Stimulated activated CD8-positive, alpha-beta memory T cell treated with anti-CD3 and anti-CD28 coated beads, Interleukin-12 subunit alpha, Interleukin-12 subunit beta, amount 100 ng/mL, for 4 hours (primary cell): ENCODE measurements at places on chromosomes 3 and 15.
A peak's percentile ranks its signal among the peaks of the same experiment; 100 is the strongest.

DNA sequence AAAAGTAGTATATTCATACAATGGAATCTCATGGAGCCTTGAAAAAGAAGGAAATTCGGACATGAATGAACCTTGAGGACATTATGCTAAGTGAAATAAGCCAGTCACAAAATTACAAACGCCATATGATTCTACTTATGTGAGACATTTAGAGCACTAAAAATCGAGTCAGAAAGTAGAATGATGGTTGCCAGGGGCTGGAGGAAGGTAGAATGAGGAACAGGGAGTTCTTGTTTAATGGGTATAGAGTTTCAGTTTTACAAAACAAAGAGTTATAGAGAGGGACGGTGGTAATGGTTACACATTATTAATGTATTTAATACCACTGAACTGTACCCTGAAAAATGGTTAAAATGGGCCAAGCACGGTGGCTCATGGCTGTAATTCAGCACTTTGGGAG, 19.5 kb downstream of the UBXN7 start:
- DNase-seq, result no peak

- DNase-seq, result no peak
Observed at GRCh38 chr15:36880224-36880912, 220.0 kb downstream of the MEIS2 start.

GRCh38 chr3:95521396-95521795, 1293.0 kb upstream of the EPHA6 start:
- no peak for DNase-seq

DNA sequence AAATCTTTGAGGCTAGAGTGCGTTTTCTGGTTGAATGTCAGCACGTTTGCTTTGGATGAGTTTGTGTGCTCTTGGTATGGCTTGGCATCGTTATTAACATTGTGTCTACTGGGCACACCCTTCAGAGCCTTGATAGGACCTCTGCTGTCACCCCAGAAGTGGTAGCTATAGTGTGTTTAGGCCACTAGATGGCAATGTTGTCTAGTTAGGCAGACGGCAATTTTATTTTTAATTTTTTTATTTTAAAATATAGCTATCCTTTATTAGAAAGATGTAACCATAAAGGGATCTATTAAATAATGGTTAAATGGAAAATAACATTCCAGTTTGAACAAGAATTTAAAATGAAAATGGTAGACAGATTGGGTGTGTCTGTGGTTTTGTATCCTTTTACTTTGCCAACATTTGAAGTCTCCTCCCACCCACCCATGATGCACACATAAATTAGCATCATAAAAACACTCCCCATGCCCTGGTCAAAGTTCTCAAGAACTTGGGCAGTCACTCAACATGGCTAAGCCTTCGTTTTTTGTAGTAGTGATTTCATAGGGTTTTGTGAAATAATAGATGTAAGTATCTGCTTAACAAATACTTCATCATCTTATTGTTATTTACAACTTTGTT, 200.7 kb downstream of the KCNH8 start:
- DNase-seq, result no peak

DNA sequence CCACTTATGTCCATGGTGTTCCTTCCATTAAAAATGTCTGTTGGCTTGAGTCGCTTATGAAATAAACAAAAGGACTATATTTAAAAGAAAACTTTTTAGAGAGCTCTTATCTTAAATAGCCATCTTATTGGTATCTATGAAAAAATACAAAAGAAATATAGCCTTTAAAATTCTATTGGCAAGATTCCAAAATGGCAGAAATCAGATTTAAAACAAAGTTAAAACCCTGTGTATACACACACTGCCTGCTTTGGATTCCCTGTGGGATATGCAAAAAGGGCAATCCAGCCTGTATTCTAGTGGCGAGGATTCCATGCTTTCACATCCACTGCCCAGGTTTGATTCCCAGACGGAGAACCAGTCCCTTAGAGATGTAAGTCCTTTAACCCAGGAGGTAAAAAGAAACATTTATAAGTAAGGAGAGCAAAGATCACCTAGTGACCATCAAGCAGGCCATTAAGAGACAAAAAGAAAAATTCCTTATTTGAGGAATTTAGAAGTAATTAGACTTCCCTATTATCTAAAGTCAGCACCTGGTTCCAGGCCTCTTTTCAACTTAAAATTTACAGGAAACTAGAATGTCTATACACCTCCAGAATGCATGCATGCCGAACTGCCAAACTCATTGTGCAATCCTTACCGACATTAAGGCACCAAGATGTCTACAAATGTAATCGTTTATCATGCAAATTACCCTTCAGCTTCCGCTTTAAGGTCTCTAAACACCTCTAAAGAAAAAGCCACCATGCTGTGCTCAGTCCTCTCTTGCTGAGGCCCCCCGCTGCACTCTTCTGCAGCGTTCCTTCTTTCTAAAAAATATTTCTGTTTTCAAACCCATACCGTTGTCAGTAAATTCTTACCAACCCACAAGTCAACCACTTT, 69.6 kb upstream of the STRIT1 start:
- no peak for DNase-seq

- DNase-seq, result no peak
Observed at GRCh38 chr15:72456684-72457083, 17.4 kb upstream of the ARIH1 start.

DNA sequence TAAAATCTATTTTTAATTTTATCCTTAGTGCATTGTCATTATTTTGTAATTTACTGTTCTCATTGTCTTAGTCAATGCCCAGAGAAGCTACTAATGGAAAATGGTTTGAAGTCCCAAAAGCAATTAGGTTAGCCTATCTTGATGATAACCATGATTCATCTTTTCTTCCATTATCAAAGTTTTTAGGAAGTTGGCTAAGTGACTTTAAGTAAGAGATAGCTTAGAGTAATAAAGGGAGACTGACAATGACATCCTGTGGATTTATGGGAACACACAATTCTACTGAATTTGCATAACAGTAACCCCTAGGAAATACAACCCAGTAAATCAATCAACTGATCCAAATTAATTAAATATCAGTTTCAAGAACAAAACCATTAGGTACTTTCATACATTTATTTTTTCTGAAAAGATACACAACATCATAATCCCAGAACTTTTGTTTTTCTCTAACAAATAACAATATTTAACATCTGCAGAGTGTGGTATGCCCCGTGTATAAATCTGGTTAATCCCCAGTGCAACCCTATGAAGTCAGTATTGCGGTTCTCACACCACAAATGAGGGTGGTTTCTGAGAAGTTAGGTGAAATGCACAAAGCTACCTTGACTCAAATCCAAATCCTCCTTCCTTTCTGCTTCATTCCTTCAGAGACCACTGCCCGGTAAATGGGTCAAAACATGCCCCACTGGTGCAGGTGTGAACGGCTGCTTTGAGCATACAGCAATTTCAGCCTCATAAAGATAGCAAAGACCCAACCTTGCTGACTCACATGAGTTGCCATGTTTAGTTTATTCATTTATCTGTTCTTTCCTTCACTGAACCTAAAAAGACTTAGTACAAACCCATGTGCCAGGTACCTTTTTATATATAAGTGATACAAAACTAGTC, 202.1 kb downstream of the TBL1XR1 start:
- no peak for DNase-seq

- no peak for DNase-seq
Observed at GRCh38 chr3:45758871-45759270, 37.5 kb downstream of the SLC6A20 start.

GRCh38 chr3:72163809-72164634, 379.1 kb upstream of the PROK2 start:
- DNase-seq, result no peak

- DNase-seq, result peak; percentile 13
Observed at GRCh38 chr15:73897441-73898261, 24.3 kb downstream of the TBC1D21 start.

DNA sequence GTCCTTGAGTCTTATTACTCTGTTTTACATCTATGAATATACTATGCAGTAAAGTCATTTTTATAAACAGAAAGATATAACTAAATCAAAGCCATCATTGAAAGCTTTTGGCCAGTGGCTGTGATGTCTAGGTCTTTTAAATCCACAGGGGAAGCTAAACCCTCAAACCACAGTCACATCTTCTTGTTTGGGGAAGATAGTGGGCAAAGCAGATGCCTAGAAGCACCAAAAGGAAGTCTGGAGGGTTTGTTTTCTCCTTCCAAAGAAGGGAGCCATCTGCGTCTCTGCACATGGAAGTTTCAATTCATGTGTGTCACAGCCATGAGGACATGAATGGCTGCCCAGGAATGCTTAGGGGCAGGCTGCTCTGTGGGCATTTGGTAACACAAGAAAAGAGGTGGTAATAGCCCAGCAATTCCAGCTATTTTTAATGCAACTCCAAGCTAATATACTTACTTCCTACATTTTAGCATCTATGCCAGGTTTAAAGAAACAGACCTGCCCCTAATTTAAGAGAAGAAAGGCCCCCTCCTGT, 322.2 kb downstream of the SLC9A9 start:
- no peak for DNase-seq

- DNase-seq, result no peak
Observed at GRCh38 chr3:64685331-64685799, 2.4 kb downstream of the ADAMTS9 start.

DNA sequence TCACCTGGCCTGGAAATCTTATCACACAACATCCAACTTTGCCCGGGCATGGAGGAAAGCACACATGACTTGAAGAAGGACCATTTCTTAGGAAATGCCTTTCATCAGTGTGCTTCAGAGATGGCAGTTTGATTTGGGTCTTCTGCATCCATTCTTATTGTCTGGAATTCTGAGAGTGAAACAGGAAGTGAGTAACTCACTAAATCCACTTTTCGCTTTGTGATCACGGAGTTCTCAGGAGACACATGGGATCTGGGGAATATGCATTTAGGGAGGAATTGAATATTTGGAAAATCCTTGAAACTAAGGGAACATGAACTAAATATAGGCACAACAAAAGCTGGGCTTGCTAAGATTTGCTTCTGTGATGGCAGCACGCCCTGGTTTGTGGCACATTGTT, 212.5 kb upstream of the FEZF2 start:
- DNase-seq, result no peak

DNA sequence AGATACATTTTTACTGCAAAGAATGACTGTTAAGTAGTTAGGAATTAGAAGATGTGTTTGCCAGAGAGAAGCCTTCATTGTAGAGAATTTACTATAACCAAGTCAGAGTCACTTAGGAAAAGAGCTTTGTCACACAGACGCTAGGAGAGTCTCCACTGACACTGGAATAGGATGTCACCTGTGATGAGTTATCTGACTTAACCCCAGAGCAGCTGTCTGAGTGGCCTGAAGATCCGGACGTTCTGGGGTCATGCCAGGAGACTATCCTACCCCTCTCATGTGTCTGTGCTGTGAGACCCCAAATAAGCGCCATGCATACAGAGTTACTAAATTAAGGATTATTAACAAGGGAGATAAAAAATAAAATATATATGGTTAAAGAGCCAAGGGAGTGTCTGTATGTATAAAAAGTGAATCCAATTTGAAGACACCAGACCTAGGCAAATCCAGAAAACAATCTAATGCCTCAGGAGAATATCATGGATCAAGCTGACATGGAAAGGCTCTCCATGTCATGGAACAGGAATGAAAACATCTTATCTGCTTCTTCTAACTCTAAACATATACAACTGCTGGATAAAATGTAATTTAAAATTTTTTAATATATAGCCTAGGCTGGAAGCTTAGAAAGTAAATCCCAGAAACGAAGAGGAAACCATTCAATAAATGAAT, 43.5 kb downstream of the ITGB5 start:
- no peak for DNase-seq

- no peak for DNase-seq
Observed at GRCh38 chr3:21750831-21751391, at the start of gene ZNF385D. TSS of gene ZNF385D (minus strand) at chr3:21751210. CDS start at chr3:21750916, 294 bp downstream.

GRCh38 chr15:84795186-84795585, 22.0 kb upstream of the ALPK3 start:
- DNase-seq, result no peak

DNA sequence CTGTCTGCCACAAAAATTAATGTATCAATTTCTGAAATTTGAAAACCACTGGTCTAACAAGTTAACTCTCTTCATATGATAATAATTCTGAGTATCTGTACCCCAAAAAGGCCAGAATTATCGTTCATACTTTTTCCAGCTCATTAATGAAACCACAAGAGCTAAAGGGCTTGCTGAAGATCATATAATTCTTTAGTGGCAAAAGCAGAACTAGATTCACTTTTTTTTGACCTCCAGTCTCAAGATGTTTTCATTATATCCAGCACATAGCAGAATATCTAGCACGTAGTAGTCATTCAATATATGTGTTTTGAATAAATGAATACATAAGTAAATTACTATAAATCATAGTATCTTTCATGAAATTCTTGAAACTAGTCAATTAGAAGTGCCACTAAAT, 246.7 kb upstream of the KCNH8 start:
- no peak for DNase-seq

DNA sequence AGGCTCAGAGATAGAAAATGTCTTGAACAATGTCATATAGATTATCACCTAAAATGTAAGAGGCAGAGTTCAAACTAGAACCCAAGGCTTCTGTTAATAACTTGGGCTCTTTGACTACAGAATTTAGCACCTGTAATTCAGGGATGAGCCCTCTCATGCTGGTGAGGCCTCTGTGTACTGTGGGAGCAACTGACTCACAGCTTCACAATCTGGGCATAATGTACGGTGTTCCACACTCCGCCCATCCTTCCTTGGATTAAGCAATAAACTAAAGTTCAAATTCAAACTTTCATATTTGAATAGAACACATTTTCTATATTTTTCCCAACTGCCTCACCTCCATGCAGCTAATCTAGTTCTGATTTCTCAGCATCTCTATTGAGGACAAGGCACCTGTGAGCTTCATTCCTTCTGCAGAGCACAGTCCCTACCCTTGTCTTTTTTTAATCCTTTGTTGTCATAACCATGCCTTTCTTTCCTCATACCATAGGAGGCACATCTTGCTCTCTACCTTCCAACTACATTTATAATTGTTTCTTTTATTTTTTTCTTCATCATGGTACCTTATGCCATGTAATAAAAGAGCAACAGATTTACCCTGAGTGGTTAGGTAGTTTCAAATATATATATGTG, 392.1 kb downstream of the NLGN1 start:
- DNase-seq, result no peak
